ENCODE measurements at places on chromosomes 3 and 15. TPM values are rescaled to one million over a fixed set of nuclear protein-coding genes. Genes with fewer than 3 reads are reported as not detected.

The ACAN gene
- total RNA-seq, result not detected

The RGMA gene
- total RNA-seq, result 0.33 TPM

The KIF23 gene
- 0.86 TPM for total RNA-seq

The GOLGA6A gene
- 1.6 TPM for total RNA-seq

The AZI2 gene
- 30.3 TPM for total RNA-seq

The TRIM42 gene
- total RNA-seq, result not detected

The ANKRD34C gene
- total RNA-seq, result not detected

The SEMA3G gene
- total RNA-seq, result 0.93 TPM

The ZMYND10 gene
- 1.7 TPM for total RNA-seq

The PAK6 gene
- not detected for total RNA-seq

The SCN5A gene
- 0.05 TPM for total RNA-seq

The ACTR8 gene
- total RNA-seq, result 9.9 TPM

The BBX gene
- total RNA-seq, result 13.0 TPM

The CA12 gene
- 0.28 TPM for total RNA-seq

- no peak for DNase-seq
Observed at GRCh38 chr3:98513091-98513511, 9.6 kb downstream of the CLDND1 start.

- no peak for DNase-seq
Observed at GRCh38 chr3:126811530-126811929, 107.5 kb downstream of the CHCHD6 start.

DNA sequence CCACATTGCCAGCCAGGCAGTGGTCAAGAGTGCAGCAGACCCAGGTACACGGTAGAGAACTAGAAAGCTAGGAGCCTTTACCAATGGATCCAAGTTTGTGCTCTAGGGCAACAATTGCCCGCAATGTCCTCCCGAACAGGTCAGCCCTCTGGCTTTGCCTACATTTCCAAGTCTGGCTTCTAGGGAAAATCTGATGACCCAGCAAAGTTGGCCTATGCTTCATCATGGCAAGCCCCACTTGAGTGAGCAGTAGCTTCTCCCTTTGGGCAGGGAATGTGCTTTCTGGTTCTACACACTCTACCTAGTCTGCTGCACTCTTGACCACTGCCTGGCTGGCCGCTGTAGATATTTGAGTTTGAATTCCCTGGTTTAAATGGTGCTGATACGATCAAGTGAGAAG, 361.6 kb upstream of the NR2F2 start:
- no peak for DNase-seq

GRCh38 chr3:194985031-194985578, 285.9 kb downstream of the XXYLT1 start:
- DNase-seq, result peak; percentile 77

- peak; percentile 66 for DNase-seq
Observed at GRCh38 chr15:66715181-66715624, 13.2 kb downstream of the SMAD6 start.

GRCh38 chr15:68816795-68817303, 3.8 kb downstream of the ANP32A start:
- DNase-seq, result peak; percentile 67

DNA sequence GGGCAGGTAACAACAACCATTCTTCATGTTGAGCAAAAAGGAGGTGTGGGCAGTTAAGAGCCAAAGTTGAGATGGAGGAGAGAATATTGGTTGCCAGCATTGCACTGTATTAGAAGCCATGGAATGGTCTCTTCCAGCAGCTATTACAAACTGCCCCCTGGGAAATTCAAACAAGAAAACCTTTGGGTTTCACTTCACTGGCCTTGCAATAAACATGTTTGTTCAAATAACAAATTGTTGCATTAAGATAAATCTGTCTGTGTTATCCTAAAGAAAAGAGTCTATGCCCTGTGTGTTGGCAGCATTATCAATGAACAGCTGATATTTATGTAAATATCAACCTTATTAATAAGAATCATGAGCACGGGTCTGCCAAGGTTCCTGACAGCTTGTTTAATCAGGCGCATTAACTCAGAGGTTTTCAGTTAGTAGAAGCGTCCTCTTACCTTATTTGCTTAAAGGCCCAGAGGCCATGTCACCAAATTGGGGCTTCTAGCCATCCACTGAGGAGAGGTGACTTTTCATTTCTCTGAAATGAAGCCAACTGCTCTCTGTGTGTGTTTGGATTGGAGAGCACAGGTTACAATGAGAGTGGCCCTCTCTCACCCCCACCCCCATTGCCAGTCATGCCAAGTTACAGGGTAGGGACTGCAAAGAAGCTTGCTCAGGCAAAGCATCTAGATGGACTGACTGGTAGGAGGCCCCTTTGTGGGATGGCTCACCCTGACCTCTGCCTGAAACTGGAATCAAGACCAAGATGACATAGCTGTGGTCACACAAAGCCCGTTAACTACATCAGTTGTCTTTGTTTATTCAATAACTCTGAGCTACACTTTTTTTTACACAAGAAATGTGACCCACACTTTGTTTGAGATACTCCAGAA, 10.5 kb downstream of the FILIP1L start:
- peak; percentile 87 for DNase-seq

- DNase-seq, result no peak
Observed at GRCh38 chr15:58274885-58275284, 136.7 kb downstream of the AQP9 start.

GRCh38 chr3:13574798-13575451, 26.0 kb downstream of the FBLN2 start:
- no peak for DNase-seq

DNA sequence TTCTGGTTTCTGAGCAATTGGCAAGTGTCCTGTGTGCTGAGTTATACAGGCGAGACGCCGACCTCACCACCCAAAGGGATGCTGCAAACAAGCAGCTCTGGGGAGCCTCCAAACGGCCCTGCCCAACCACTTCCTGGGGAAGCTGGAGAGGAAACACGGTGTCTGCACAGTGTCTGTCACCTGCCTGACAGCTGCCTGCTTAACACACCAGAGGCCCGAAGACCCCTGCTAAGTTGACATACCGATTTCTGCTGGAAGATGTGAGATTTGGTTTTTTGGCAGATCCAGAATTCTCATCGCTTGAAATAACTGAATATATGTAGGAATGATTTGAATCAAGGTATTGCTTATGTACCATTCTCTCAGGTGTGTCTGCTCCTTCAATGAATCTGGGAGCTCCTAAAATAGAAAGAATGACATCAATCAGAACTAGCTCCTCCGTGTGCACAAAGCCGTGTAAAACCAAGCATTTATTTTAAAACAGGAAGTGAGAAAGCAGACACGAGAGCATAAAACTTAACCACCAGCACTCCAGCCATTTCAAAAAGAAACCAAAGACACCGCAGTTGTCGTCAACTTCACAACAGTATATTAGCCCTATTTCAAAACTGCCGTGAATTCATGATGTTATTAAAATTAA, 27.2 kb downstream of the LRRC2 start:
- DNase-seq, result no peak

DNA sequence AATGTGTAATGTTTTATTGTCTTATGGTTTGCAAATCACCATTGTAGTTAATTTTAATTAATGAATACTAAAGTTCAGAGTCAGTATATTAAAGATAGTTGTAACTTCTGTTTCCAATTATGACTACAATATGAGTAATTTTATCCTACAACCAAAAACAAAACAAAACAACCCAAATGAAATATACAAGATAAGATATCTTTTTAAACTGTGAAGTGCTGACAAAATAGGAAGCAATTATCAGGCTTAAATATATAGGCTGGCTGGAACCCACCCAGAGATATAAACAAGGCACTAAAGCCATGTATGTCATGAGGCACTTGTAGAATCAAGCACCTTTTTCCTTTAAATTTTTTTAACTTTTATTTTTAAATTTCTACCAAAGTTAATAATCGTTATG, 108.6 kb upstream of the LRRFIP2 start:
- no peak for DNase-seq

DNA sequence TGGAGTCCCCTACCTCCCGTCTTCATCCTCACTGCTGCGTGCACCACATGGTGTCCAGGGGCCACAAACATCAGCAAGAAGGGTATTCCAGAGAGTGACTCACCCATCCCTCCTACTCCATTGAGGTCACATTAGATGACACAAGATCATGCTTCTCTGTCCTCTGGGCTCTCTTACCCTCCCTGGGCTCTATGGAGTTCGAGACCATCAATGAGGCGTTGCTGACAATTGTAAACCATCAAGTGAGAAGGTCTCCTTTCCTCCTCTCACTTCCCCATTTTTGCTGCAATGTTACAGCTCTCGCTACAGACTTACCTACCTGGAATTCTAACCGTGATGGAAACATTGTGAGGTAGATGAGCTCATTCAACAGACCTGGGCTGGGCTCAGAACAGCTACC, 51.7 kb downstream of the HMCES start:
- DNase-seq, result no peak

DNA sequence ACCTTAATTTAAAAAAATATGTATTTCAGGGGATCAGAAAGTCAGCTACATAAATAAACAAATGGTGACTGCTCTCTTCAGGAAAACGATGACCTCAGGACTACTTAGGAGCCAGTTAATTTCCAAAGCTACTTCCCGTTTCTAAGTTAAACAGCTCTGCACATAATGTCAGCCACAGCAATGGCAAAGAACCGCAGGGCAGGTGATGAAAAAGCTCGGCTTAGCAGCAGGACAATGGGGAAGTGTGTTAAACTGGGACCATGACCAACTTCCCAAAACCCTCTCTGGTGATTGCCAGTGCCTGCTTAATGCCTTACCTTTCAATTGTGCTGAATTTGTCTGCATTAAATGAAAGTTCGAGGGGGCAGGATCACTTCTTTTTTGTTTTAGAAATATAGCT, 258.9 kb downstream of the FHIT start:
- no peak for DNase-seq

DNA sequence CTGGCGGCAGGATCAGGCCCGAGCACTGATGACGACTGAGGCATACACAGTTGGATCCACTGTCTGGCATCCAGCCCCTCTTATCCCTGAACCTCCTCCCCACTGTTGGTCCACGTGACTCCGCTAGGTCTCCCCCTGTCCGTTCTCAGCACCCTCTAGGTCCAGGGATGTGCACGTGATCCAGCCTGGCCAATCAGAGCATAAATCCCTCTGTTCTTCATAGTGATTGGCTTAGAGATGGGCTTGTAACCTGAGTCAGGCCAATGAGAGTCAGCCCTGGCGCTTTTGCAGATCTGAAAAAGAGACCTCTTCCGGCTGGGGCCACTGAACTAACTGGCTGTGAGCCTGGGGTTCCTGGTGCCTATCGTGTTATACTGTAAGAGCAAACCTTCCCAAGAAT, 20.5 kb upstream of the IQSEC1 start:
- DNase-seq, result no peak

- DNase-seq, result no peak
Observed at GRCh38 chr15:76837474-76837873, 67.7 kb downstream of the SCAPER start.

- no peak for DNase-seq
Observed at GRCh38 chr15:99706557-99707303, 26.5 kb downstream of the LYSMD4 start.

DNA sequence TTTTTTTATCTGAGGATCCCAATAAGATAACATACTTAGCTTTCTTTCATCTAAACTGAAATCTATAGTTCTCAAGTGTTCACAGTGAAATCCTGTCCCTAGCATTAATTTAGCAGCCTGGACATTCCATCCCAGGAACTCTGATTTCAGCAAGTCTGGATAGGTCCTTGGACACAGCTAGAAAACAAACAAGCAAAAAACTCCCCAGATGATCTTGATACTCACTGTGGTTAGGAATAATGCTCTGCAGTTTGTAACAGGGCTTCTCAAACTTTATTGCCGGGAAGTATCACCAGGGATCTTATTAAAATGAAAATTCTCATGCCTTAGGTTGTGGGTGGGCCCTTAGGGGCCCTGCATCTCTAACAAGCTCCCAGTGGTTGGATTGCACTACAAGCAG, 24.3 kb downstream of the THBS1 start:
- no peak for DNase-seq

- DNase-seq, result no peak
Observed at GRCh38 chr3:16252243-16252978, 12.3 kb downstream of the DPH3 start.

Data from left lobe of liver (tissue), 2 donors.